ENCODE measurements at places on chromosomes 12 and 14.

DNA sequence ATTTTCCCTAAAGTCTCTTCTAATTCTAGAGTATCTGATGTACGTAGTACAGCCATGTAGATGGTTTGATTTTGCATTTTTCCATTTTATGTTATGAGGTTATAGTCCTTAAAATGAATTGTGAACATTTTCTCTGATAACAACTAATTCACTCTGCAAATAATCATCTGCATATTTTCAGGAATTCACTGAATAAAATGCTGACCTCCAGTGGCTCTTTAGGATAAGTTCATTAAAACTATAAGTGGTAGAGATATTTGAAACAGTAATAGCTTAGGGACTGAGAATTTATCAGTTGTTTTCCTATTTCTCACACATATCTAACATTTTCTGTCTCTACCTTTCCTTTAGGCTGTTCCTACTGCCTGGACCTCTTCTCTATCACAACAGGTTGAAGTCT lies 4.4 kb downstream of the MSRB3 start:
- no peak for DNase-seq

DNA sequence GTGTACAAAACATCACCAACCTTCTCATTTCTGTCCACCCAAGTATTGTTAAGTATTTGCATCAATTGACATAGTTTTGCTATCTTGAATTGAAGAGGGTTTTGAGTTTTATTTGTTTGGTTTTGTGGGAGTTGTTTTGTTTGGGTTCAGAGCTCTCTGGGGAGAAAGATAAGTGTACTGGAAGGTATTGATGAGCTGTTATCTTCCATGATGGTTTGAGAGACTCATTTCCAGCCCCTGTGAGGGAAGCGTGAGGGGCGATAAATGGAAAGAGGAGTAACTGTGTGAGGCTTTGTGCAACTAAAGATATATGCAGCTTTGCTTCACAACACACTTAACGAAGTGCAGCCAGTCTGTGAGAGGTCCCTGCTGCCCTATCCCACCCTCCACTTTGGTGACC lies 15.7 kb upstream of the CIPC start:
- no peak for DNase-seq

- DNase-seq, result no peak
Measured at GRCh38 chr14:89660166-89660565, 243.1 kb upstream of the FOXN3 start.

DNA sequence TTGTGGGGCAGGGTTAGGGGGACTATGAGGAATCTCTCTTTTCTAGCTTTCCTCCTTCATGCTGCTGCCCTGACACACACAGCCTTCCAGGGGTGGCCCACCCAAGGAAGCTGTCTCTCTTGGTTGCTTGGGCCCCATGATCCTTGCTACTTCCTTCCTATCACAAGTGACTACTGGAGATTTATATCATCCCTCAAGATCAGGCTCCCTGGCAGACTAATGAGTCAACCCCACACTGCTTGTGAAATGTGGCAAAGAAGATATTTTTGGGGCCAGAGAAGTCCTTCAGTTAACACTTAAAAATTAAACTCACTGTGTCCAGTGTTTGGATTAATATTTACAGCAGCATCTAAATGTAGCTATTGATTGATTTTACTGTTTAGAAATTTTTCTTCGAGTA lies 1.5 kb downstream of the OR4E1 start:
- DNase-seq, result peak; percentile 52

DNA sequence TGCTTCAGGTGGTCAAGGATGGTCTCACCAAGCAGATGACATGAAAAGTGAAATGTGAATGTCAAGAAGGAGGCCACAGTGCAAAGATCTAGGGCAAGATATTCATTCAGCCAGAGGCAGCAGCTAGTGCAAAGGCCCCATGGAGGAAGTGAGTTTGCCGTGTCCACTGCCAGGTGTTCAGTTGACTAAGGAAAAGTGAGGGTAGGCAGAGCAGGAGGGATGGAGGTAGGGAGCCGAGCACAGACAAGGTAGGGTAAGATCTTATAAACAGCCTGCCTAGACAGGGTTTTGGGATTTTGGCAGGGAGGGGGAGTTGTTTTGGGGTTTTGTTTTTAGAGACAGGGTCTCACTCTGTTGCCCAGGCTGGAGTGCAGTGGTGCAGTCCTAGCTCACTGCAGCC lies 11.9 kb downstream of the PPP2R5C start:
- no peak for DNase-seq

DNA sequence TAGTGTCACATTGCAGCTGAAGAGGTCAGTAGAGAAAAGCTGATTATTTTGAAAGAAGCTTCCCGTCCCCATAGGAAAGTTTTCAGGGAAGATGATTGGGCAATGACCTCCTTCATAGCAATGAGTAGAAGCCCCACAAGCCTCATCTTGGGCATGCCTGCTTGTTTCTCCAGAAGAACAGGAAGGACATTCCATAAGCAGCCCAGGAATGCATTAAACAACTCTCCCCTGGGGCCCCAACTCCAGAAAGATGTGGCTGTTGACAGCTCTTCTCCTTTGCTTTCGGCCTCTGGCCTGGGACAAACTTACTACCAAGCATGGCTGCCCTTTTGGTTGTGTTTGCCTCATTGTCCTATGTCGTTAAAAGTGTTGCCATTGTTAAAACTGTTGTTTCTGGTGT lies 5.7 kb upstream of the VDR start:
- peak; percentile 73 for DNase-seq

DNA sequence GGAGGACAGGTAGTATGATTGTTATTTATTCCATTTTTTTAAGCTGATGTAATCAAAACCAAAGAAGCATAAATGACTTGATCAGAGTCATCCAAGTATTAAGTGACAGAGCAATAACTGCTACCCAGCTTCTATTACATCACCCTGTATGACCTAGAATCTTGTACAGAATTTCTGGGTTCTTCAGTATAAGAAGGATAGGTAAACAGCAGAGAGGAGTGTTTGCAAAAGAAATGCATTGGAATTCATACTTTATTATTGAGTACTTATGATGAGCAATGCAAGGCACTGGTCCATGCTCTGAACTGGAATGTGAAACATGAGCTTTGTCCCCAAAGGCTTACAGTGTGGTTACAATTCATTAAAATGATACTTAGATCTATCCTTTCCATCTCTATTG lies 916.8 kb downstream of the DIO2 start:
- DNase-seq, result no peak

GRCh38 chr12:50127546-50127945 lies 15.5 kb downstream of the COX14 start:
- no peak for DNase-seq

DNA sequence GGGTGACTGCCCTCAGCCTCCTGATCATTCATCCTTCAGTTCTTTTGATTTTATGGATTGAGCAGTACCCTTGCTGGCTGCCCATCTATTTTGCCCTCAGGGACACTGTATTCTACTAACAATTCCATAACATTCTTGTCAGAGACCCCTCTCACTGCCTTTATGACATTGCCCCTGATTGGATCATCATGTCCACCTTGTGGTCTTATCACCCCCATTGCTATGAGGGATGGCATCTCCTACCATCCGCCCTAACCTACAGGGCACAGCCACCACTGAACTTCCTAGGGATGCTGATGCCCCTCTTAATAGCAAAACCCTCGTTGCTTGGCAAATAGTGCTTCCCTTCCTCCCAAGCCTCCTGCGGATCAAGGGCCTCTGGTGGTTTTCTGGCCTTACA lies 38.8 kb upstream of the HMGA2 start:
- no peak for DNase-seq

GRCh38 chr12:117985182-117985581 lies 16.4 kb upstream of the KSR2 start:
- DNase-seq, result no peak

- DNase-seq, result no peak
Measured at GRCh38 chr12:46144433-46144832, 124.4 kb downstream of the SLC38A1 start.

DNA sequence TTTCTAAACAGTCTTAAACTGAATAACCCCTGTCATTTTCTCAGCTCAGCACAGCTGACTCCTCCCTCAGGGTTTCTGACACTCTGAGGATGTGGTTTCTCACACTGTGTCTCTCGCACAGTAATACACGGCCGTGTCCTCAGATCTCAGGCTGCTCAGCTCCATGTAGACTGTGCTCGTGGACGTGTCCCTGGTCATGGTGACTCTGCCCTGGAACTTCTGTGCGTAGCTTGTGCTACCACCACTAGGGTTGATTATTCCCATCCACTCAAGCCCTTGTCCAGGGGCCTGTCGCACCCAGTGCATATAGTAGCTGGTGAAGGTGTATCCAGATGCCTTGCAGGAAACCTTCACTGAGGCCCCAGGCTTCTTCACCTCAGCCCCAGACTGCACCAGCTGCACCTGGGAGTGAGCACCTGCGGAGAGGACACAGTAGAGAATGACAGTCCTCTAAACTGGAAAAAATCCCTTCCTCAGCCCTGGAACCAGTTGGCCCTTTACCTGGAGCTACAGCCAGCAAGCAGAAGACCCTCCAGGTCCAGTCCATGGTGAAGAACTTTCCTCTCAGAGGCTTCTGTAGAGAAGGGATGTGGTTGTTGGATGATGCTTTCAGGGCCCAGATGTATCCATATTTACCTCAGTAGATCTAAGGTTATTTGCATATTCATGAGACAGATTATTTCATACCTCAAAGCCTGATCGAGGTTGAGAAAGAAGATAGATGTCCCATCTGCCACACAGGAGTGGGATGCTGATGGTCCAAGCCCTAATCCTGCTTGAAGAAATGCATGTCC lies 984.8 kb downstream of the TMEM121 start:
- DNase-seq, result no peak

DNA sequence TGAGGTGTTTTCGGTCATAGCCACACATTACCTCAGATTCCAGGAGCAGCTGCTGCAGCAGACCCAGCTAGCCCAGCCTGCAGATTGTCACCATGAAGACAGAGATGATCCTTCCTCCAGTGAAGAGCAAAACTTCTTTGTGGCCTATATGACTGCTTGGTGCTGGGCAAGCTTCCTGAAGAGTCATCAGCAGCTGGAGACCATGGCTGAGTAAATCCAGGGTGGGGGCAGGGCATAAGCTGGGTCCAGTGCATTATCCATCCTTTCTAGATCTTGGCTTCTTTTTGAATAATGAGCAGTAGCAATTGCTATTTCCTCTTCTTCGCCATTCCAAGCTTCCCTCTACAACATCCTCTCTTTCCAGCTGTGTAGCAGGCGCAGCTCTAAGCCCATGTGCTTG lies 373.1 kb upstream of the DDHD1 start:
- no peak for DNase-seq

DNA sequence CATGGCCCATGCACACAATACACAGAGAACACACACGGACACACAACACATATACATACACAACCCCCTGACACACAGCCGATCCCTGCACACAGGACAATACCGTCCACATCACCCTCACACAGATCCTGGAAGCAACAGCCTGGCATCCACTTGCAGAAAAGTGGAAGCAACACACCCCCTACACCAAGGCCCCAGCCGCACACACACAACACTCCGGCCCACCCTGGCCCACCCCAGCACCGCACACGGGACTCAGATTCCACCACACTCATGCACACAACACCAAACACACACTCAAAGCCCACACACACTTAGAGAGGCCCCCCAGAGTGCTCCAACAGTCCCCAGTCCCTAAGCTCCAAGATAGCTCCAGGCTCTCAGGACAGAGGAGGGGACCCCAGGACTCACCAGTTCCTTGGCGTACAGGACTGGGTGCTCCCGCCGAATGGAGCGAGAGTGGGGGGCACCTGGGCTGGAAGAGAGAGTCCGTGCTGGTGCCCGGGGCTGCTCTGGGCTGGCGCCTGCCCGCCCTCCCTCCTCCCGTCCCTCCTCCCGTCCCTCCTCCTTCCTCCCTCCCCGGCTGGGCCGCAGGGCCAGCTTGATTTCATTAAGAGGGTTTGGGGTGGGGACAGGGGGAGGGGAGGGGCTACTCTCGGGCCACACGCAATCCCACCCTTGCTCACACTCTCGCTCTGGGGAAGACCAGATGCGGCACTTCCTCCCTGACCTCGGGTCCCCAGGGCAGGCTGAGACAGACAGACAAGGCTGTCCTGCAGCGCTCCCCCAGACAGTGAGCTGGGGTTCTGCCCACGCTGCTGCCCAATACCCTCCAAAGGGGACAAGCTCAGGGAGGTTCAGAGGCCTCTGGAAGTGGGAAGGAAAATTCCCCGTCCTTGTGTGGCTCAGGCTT lies at the start of gene TMEM119:
Gene TMEM119, minus strand, starts transcription at position 526 of the 913 bp plus-strand sequence. CDS start 5,701 bp downstream, outside the sequence.
- peak; percentile 14 for DNase-seq

- DNase-seq, result peak; percentile 44
Measured at GRCh38 chr14:21098076-21098891, at the start of gene ZNF219. Gene ZNF219 (minus strand): TSS chr14:21098655. CDS start chr14:21093591, 5,064 bp downstream.

GRCh38 chr14:22671622-22672021 lies 27.5 kb upstream of the OR6J1 start:
- no peak for DNase-seq

DNA sequence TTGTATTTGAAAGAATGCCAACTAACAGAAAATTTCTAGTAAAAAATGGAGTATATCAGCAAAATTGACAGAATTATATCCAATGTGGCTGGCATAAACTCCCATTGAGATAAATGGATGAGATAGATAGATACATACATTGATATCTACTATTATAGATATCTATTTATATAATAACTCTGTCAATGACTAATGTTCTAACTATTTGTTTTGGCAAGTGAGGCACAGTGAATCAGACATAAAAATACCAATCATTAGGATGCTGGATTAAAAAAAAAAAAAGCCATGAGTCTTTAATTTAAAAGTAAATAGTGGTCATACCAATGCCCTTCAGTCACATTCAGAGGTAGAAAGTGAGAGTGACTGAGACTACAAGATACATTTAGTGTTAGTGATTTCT lies 33.7 kb upstream of the GLIPR1 start:
- peak; percentile 17 for DNase-seq

DNA sequence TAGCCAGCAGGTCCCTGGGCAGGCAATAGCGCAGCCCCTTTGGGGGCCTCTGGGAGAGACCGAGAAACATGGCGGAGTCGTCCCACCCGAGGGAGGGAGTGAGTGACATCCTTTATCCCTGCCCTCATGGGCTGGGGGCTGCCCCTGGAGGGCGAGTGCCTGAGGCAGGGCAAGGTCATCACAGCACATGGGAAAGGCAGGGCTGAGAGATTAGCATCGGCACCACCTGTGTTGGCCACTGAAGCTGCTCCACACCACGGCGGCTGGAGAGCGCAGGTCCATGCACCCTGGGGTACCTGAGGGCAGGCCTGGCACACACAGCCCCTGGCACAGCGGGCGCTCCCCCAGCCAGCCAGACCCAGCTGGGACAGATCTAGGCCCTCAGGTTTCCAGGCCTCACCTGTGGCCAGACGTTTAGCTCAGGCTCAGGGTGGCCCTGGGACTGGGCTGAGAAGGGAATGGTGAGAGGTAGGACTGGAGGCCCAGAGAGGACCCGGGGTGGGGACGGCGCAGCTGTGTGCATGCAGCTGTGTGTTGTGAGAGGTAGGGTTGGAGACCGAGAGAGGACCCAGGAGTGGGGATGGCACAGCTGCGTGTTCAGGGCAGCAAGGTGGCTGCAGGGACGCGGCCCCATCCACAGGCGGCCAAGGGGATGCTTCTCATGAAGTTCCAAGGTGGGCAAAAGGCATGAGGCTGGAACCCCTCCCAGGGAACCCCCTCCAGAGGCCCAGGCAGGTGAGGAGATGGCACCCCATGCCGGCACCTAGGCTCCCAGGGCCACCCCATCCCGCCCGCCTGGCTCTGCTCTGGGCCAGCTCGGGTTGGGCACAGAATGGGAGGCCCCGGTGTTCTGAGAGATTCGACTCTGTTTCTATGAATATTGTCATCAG lies 74.1 kb downstream of the KIF26A start:
- DNase-seq, result no peak

- DNase-seq, result no peak
Measured at GRCh38 chr12:12482959-12483358, 79.7 kb downstream of the DUSP16 start.

- no peak for DNase-seq
Measured at GRCh38 chr12:110983811-110984210, 63.4 kb upstream of the MYL2 start.

Data from amniotic epithelial cell (primary cell).